Kidney capillary endothelial cell (primary cell): ENCODE measurements at places on chromosomes 2 and 18.

DNA sequence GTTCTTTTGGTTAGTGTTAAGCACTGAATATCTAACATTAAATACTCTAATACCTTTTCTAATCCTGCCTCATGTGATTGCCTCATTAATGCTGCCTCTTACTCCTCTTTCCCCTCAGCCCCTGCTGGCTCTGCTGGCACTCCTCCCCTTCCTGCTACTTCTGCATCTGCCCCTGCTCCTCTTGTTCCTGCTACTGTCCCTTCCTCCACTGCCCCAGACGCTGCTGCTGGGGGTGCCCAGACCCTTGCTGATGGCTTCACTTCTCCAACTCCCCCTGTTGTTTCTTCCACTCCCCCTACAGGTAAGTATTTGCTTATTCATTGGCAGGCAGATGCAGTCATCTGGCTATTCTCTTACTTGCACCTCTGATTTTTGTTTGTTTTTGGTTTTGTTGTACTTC, 68.5 kb downstream of the ABI2 start:
- no peak for DNase-seq

DNA sequence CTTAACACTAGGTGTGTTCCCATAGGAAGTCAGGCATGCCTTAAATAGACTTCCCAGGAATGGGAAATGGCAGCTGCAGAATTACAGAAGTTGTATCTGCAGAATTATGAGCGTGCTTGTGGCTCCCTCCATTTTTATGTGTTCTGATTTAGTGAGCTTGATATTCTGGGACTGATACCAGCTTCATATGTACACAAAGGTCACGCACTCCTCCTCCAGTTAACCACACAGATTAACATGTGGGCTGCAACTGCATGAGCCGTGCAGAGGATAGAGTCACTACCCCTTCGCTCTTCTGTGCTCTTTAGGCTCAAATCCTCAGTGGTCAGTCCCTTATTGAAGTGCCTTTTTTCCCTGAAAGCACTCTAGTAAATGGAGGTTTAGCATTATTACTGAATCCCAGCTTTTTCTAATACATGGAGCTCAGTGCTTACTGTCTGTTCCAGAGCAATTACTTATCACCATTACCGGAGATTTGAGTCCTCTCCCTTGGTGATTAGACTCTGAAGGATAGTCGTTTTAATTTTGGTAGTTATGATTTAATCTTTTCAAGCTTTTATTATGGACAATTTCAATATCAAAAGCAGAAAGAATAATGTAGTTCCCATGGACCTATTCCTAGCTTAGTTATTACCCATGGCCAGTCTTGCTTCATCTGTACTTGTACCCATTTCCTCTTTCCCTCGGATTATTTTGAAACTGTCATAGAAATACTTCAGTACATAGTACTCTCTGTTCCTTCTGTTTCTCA, 238.3 kb downstream of the PRKCE start:
- DNase-seq, result no peak

DNA sequence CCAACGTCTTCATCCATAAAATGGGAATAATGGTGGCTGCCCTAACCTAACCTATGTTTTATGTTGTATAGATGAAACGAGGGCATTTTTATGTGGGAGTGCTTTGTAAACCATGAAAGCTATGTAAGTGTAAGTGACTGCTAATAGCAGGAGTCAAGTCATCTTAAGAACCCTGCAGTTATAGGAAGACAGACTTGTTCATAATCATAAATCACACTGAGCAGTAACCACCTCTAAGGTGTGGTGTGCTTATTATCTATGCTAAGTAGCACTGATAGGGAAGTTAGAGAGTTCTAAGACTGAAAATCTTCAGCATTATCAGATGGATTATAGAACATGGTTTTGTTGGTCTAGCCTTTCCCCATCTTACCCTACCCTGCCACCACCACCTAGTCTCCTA, 24.2 kb upstream of the NRP2 start:
- DNase-seq, result no peak

DNA sequence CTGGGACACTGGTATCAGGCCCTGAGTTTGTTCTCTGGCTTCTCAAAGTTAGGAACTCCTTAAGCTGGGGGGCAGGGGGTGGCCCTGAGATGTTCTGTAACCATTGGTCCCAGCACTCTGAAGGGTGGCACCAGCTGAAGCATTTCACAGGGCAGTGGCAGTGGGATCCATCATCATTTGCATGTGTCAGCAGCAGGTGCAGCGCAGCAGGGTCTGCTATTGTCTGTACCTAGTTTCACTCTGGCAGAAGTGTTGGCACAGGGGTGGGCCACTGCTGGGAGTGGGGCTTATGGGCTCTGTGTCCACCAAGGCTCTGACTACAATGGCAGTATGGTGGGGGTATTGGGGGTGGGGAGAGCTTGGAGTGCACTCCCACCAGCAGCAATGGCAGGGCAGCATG, 460.4 kb upstream of the ZNF804A start:
- DNase-seq, result no peak

- no peak for DNase-seq
These were observed 536.0 kb downstream of the TNS1 start for GRCh38 chr2:217466805-217467204.

GRCh38 chr2:42321452-42322064, 39.5 kb downstream of the COX7A2L start:
- no peak for DNase-seq

DNA sequence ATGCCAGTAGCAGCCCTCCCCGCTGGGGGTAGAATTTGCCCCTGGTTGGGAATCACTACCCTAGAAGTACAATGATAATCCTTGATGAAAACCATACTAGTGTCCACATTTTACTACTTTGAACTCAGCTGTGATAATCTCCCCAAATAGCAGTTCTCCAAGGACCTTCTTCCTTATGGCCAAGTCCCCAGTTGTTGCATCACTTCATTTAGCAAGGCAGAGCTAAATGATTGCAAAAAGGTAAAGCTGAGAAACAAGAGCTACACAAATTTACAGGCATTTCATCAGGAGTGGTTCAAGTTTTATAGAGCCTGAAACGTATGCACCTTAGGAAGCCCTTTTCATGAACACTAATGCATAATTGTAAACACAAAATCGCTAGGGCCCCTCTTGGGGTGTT, 44.9 kb upstream of the REL start:
- DNase-seq, result no peak

GRCh38 chr2:144712550-144712940, 192.6 kb upstream of the ZEB2 start:
- DNase-seq, result no peak

GRCh38 chr2:239201531-239201876, 199.3 kb downstream of the HDAC4 start:
- DNase-seq, result no peak

- DNase-seq, result no peak
These were observed 47.8 kb downstream of the KCTD18 start for GRCh38 chr2:200461846-200462710.

- no peak for DNase-seq
These were observed 248.4 kb downstream of the ETAA1 start for GRCh38 chr2:67645280-67646138.

DNA sequence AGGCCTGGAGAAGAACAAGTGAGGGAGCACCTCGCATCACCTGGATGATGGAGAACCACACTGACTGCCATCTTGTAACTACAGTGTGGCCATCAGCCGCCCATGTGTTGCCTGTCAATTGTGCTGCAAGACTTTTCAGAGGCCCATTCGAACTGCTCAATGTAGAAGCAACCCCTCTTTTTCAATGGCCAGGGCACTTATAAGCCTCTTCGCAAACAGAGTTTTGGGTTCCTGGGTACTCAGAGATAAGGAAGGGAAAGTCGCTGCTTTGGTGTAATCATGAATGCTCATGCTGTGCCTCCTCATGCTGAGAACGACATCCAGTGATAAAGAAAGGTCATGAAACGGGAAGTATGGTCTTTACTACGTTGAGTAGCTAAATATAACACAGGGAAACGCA, 143.9 kb upstream of the SLC39A10 start:
- DNase-seq, result no peak

DNA sequence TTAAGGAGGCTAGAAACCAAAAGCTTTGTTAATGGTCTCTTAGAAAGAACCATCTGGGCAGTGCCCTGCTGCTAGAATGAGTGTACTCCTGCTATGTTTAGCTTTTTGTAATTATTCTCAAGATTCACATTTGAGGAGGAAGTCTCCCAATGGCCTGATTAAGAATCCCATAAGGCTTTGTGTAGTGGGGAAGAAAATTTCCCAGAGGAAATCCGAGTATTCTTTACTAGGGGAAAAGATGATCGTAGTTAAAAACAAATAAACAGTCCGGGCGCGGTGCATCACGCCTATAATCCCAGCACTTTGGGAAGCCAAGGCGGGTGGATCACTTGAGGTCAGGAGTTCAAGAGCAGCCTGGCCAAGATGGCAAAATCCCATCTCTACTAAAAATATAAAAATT, 117.9 kb downstream of the PTRHD1 start:
- no peak for DNase-seq

- peak; percentile 56 for DNase-seq
These were observed 233.1 kb upstream of the MEX3C start for GRCh38 chr18:51430538-51430937.

GRCh38 chr2:241506793-241507429, 1.5 kb downstream of the STK25 start:
- DNase-seq, result peak; percentile 44
